Ovary (tissue), 10 donors: ENCODE measurements at places on chromosomes 5 and 9. TPM values are rescaled to one million over a fixed set of nuclear protein-coding genes. Genes with fewer than 3 reads are reported as not detected.

DNA sequence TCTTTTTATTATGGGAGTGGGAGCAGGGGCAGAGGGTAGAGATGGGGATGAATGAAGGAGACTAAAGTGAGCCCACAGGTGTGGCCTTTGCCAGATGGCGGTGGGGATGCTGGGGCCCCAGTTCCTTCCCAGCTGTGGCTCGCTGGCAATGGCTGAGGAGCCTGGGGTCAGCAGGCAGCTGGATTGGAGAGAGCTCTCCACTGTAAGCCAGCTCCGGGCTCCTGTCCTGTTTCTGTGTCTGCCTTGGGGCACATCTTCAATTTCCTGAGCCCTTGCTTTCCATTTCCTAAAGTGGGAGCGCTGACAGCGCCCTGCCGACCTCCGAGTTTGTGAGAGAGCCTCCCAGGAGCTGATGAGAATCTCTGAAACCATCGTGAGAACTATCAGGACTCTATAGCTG, 75.6 kb upstream of the SPRY4 start:
- DNase-seq, result no peak

The SLC36A2 gene
- not detected for total RNA-seq

- DNase-seq, result peak; percentile 83
These were observed at the start of gene ENC1 for GRCh38 chr5:74640450-74640953. ENC1 (minus strand) TSS chr5:74640728; CDS start chr5:74636485, 4,243 bp downstream.

The CPEB4 gene
- total RNA-seq, result 23.2 TPM

The PCDHGB4 gene
- 10.0 TPM for total RNA-seq
